NCI-H1694 treated with DMSO at 0.1 percent for 48 hours (cell line): ENCODE measurements at places on chromosomes 5 and 9.

GRCh38 chr5:135954899-135955298 lies at the start of gene LECT2:
LECT2 (minus strand) TSS chr5:135954983; CDS start chr5:135954833, 150 bp downstream.
- no peak for DNase-seq

GRCh38 chr9:34072868-34073590 lies 24.3 kb upstream of the UBAP2 start:
- DNase-seq, result no peak

DNA sequence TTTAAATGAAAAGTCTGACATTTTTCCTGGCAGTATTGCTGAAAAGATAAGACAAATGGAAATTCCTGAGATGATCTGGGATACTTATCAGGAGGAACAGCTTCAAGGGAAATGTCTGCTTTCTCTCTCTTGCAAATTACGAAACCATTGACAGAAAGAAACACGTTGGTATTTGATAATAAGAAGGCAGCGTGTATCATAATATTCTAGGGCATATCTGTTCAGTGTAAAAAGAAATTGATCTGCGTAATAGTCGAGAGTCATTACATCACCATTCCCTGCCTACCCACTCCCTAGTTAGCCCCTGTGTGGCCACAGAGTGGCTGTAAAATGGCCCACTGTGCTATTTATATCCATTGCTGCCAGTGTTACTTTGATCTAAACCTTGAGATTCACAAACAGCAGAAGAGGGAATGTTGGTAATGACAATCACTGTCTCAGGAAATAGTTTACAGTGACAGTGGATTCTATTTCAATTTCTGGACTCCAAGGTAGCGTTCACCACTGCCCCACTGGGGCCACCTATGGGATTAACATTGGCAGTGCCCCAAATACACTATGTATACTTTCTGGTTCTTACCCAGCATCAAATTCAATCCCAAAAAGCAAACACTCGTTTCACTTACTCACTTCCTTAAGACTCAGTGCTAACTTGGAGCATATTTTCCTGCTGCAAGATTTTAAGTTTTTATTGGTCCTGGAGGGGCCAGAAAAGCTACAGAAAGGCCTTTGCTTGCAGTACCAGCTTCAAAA lies 133.4 kb upstream of the GAS1 start:
- no peak for DNase-seq

DNA sequence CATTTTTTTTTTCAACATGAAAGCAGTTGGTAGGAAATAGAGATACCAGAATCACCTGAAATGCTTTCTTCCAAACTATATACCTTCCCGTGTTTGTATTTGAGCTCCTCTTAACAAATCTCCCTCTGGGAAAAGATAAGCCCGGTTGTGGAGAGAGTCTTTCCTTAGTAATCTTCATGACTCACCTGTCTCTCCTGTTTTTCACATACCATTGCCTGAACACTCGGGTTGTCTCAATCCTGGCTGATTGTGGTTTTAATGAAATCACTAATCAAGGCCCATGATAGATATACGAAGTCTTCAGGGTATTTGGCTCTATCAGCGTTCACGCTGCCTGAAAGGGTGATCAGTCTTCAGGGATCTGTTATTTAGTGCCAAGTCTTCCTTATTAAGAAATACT lies 136.7 kb downstream of the MAN2A1 start:
- DNase-seq, result no peak

DNA sequence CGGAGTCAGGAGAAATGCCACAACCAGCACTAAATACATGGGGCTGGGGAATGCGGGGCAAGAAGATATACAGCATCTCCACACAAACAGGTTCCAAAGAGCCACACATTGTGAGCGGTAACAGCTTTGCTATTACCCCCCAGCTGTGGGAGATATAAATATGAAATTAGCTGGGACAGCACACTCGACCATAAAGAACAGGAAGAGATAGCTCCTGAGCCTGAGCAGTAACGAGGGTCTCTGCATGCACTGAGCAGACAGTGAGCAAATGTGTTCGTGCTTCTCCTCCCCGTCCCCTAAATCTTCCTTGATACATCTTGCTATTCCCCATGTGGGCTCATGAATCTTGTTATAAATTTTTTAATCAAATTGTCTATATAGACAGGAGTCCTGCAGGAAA lies 53.1 kb downstream of the ADAMTS2 start:
- DNase-seq, result no peak

DNA sequence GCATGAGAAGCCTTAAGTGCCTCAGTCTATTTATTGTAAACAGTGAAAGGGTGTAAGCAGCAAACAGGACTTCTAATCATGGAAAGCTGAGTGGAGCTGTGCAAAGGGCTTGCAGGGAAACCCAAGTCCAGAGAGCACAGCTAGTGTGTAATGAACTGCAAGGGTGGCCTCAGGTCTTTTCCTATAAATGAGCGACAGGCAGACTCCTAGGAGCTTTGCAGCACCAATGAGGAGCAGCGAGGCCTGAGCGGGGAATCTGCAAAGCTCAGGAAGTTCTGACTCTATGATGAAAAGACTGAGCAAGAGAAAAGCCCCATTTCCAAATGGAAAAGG lies 250.1 kb upstream of the MAP3K1 start:
- no peak for DNase-seq

- no peak for DNase-seq
These were observed 11.0 kb upstream of the TNFSF8 start for GRCh38 chr9:114941376-114941775.

DNA sequence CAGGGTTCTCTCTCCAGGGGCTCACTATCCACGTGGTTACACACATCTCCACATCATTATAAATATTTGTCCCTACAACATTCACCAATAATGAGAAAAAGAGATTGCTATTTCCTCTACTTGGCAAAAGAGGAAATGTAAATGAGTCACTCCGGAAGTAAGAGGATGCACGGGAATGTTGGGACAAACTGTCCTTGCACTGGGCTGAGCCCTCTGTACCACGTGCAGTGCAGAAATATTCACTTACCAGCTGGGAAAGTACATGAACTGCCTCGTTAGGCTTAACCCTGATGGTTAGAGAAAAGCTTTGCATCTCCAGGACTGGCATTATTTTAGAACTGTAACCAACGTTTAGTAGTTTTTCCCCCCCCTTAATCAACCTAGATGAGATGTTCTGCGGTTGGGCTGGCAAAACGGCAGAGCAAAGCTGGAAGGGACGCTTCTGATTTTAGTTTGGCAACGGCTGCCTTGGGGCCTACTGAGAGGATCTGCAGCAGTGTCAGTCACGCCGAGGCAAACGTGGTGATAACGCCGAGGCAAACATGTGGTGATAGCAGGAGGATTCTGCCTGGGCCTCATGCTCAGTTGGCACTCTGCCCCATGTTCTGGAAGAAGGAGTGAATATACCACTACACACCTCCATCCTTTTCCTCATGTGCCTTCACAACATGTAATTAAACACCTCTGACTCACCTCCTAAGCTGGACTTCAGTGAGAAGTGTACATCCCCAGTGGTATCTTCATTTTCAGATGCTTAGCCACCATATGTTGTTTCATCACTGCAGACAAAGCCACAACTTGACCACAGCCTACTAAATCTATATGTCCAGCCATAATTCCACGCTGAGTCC lies 661.4 kb upstream of the KLF4 start:
- peak; percentile 4 for DNase-seq

DNA sequence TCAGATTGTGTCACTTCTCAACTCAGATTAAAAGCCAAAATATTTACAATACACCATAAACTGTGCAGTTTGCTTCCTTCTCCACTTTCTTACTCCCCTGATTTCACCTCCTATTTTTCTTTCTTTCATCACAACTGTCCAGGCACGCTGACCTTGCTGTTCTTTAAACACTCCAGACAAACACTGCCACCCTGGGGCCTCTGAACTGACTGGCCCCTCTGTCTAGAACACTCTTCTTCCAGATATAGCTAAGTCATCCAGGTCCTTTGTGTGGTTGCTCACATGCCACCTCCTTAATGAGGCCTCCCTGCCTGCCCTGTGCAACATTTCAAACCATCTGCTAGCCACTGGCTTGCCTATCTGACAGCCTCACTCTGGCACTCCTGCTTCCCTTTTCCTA lies 46.6 kb downstream of the ATG10 start:
- peak; percentile 86 for DNase-seq

DNA sequence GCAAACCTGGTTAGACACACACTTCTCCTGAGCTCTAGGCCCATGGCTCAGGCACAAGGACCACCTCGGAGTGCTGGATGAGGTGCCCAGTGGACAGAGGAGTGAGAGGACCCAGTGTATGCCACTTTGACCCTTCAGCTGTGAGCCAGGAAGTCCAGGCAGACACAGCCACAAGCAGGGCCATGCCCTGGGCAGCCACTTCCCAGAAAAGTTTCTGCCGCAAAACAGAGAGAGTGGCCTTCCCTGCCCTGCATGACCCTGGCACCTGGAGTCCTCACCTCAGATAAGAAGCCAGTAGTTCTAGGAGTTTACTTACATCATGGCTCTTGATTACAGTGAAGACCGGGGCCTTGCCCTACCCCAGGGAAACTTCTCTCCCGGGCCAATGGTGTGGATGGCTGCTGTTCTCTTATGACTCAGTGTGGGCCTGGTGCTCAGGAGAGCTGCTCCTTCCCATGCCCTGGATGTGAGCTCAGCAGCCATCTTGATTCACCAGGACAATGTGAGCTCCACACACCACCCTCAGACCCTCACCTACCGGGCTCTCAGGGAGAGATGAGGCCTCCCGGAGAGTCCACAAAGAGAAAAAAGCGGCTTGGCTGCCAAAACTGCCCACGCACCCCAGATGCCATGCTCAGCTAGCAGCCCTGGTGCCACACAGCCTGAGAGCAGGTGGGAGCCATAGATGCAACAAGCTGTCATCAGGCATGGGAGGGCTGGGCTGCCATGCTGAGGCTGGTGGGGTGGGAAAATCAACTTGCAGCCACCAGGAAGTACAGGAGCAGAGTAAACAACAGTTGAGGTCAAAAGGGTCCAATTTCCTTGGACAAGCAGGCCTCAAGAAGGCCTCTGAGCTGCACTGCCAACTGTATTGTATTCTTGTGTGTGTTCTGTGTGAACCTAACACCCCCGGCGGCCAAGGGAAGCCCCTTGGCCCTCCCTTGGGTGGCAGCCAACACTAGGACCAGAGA lies 11.7 kb upstream of the IRF1 start:
- DNase-seq, result no peak

DNA sequence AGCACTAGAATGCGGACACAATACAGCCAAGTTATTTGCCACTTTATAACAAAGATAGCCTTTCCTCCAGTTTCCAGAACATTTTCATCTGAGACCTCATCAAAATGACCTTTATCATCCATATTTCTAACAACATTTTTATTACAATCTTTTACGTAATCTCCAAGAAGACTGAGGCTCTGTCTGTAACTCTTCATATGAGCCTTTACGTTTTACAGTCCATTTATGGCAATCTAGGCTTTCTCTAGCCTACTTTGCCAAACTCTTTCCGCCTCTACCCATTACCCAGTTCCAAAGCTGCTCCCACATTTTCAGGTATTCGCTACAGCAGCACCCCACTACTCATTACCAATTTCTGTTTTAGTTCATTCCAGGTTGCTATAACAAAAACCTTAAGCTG lies 8.2 kb upstream of the SEMA5A start:
- no peak for DNase-seq

GRCh38 chr9:89445801-89446251 lies 52.1 kb downstream of the SEMA4D start:
- DNase-seq, result no peak

DNA sequence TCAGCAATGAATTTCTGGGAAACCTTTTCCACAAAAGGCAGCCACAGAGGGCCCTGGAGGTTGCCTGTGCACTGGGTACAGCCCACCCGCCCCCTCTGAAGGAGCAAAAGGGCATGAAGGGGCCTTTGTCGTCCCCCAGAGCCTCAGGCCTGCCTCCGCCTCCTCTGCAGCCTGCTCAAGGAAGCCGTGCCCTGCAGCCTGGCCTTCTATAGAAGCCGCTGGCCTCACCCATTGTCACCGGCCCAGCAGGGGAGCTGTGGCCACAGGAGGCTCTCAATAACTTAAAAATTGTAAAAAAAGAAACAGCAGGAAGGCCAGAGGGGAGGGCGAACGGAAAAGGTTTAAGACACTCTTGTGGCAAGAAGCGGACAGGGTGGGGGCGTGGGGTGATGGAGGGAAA lies 213.3 kb downstream of the IRX2 start:
- DNase-seq, result no peak

DNA sequence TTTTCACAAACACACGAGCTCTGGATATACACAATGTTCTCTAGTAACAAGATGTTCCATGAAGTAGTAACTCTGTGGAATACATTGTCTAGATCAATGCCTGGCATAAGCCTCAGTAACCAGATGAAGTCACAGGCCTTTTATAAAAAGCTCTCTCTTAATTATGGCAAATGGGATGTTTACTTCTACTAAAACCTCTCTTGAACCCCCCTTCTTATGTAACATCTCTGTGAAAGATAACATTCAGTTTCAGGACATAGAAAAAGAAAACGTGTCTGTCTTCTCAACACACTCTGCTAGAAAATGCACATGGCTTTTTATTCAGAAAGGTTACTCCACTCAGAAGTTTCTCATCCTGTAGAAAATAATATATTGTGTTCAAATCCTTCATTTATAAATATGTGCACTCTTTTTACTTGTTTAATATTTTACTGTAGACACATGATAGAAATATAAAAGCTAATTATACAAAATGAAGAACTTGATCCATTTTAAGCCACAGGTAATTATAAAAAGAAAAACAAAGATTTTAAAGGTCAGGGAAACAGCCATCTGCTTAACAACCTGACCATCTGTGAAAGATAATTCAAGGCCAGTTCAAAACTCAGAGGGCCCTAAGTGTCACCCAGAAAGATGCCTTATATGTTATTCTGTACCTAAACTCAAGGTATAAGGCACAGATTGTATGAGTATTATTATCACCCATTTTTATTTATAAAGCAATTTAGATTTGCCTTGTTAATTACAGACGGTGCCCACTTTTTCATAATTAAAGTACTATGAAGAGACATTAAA lies 812.0 kb downstream of the CDH18 start:
- DNase-seq, result peak; percentile 63

DNA sequence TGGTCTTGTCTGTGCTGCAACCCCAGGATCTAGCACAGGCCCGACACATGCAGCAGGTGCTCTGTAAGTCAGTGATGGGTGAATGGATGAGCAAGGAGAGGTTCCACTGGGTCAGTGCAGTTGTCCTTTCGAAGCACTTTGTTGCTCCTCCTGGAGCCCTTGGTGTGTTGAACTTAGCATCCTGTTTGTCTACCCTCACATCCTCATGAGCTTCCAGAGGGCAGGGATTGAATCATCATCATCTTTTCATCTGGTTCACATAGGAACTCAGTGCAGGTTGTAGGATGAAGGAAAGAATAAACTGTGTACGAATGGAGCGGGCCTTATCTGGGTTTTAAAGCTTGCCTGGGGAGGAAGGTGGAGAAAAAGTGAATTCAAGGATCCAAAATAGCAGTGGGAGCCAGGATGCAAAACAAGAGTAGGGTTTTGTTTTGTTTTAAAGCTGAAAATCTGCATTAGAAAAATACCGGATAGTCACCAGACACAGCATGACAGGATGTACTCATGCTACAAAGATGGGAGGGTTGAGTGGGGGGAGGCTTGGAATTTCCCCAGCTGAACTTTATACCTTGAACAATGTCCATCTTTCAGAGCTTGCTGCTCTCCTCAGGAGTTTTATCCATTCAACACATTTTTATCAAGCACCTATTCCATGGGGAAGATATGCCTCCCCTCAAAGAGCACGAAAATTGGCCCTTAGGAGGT lies 55.8 kb downstream of the PTTG1 start:
- no peak for DNase-seq
